Breast epithelium (tissue), 4 donors: ENCODE measurements at places on chromosomes 16 and 17.

- no peaks in the 10 kb centered on the region for H3K4me1 ChIP-seq
- no peaks in the 10 kb centered on the region for H3K36me3 ChIP-seq
- no peak for DNase-seq
- H3K27me3 ChIP-seq = no peaks in the 10 kb centered on the region
- no peak overlapping the region for H3K4me3 ChIP-seq
Observed at GRCh38 chr16:75362846-75363245, 70.5 kb downstream of the CFDP1 start.

DNA sequence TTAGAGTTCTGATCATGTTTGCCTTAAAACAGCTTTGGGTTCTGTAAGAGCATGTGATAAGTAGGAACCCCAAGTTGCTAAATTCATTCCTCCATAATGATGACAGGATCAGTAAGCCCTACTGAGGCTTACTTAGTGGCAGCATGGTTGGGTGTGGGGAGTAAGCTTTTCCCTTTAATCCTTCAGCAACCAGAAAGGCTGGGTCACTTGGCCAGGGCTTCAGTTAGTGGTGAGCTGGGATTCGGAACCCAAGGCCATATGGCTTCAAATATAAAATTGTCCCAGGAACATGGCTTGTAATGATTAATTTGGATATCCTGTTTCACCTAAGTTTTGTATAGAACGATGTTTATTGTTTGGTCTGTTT is 850 bp downstream of the GINS3 start:
- no peaks in the 10 kb centered on the region for H3K36me3 ChIP-seq
- no peak for DNase-seq
- no peaks in the 10 kb centered on the region for H3K4me1 ChIP-seq
- H3K27ac ChIP-seq = peak overlapping the region; percentile 82
- H3K27me3 ChIP-seq = no peaks in the 10 kb centered on the region
- peak overlapping the region; percentile 76 for H3K4me3 ChIP-seq

- no peak overlapping the region for H3K4me3 ChIP-seq
- DNase-seq = no peak
- H3K27ac ChIP-seq = no peak overlapping the region
- H3K4me1 ChIP-seq = no peaks in the 10 kb centered on the region
- no peaks in the 10 kb centered on the region for H3K36me3 ChIP-seq
- no peaks in the 10 kb centered on the region for H3K27me3 ChIP-seq
Observed at GRCh38 chr17:58362368-58363014, 10.5 kb upstream of the SUPT4H1 start.

DNA sequence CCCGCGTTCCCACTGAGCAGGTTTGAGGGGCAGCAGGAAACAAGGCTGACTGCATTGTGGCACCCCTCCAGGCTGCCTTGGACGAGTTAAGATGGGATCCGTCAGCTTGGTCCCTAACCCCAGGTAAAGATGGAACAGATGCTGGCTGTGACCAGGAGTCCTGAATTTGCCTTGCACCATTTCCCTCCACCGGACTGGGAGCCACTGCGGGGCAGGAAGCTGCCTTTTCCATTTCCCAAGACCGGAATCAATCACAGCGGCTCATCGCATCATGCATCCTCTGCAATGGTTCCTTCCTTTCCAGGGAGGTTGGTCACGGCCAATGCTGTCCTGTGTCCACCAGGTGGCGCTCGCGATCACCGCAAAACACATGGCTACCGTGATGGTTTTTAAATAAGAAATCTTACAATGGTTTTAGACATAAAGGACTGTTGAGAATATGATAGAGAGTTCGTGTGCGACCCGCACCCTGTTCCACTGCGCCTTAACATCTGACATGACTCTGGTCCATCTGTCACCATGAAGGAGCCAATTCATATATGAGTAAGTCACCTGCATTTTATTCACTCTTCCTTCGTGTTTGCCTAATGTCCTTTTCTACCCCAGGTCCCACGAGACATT is 6.8 kb upstream of the MEAK7 start:
- no peaks in the 10 kb centered on the region for H3K4me1 ChIP-seq
- H3K36me3 ChIP-seq = no peaks in the 10 kb centered on the region
- H3K27ac ChIP-seq = no peak overlapping the region
- H3K4me3 ChIP-seq = peak overlapping the region; percentile 16
- peak; percentile 76 for DNase-seq
- no peaks in the 10 kb centered on the region for H3K27me3 ChIP-seq

DNA sequence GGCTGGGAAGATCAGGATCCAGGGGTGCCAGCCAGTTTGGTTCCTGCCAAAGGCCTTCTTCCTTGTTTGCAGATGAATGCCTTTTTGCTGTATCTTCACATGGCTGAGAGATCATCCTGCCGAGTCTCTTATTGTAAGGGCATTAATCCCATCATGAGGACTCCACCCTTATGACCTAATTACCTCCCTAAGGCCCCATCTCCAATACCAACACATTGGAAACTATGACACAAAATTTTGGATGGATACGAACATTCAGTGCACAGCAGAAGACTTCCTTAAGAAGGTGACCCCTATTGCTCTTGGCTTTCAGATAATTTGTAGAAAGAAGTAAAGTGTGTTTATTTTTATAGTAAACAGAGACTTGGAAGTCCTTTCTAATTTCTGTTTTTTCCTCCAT is 1164.7 kb upstream of the CDH8 start:
- no peaks in the 10 kb centered on the region for H3K36me3 ChIP-seq
- no peaks in the 10 kb centered on the region for H3K27me3 ChIP-seq
- no peak for DNase-seq
- no peak overlapping the region for H3K4me3 ChIP-seq
- H3K4me1 ChIP-seq = no peaks in the 10 kb centered on the region
- H3K27ac ChIP-seq = no peak overlapping the region

- no peaks in the 10 kb centered on the region for H3K27me3 ChIP-seq
- H3K4me3 ChIP-seq = no peak overlapping the region
- no peaks in the 10 kb centered on the region for H3K36me3 ChIP-seq
- H3K27ac ChIP-seq = no peak overlapping the region
- peak; percentile 15 for DNase-seq
Observed at GRCh38 chr17:58303971-58304749, 23.4 kb upstream of the MPO start.

DNA sequence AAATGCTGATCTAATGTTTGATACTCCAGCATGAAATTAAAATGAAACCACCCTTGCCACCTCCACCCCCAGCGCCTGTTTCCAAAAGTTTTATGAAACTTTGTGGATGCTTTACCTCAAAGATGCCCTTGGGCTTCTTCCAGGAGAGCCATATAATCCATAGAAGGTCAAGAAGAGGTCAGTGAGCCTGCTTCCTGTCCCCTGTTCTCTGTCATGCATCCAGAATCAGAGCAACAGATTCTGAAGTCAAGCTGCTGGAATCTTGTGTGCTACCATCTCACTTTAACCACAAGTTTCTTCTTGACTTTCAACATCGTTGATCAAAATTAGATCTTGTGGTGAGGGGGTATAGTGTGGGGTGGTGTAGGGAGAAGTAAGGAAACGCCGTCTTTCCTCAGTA is 8.6 kb downstream of the GOSR2 start:
- H3K4me3 ChIP-seq = no peak overlapping the region
- no peak overlapping the region for H3K27ac ChIP-seq
- no peak for DNase-seq
- no peaks in the 10 kb centered on the region for H3K4me1 ChIP-seq
- no peaks in the 10 kb centered on the region for H3K27me3 ChIP-seq
- peaks cover 6% of the 10 kb centered on the region for H3K36me3 ChIP-seq

- no peak overlapping the region for H3K27ac ChIP-seq
- H3K4me3 ChIP-seq = no peak overlapping the region
- no peak for DNase-seq
- H3K4me1 ChIP-seq = peaks cover 5% of the 10 kb centered on the region
- no peaks in the 10 kb centered on the region for H3K27me3 ChIP-seq
- H3K36me3 ChIP-seq = no peaks in the 10 kb centered on the region
Observed at GRCh38 chr17:34352191-34352590, 4.1 kb upstream of the CCL13 start.

GRCh38 chr17:75398279-75398678 is 7.2 kb downstream of the GRB2 start:
- H3K4me3 ChIP-seq = no peak overlapping the region
- no peaks in the 10 kb centered on the region for H3K27me3 ChIP-seq
- H3K36me3 ChIP-seq = no peaks in the 10 kb centered on the region
- H3K4me1 ChIP-seq = peaks cover 9% of the 10 kb centered on the region
- H3K27ac ChIP-seq = no peak overlapping the region
- DNase-seq = no peak

DNA sequence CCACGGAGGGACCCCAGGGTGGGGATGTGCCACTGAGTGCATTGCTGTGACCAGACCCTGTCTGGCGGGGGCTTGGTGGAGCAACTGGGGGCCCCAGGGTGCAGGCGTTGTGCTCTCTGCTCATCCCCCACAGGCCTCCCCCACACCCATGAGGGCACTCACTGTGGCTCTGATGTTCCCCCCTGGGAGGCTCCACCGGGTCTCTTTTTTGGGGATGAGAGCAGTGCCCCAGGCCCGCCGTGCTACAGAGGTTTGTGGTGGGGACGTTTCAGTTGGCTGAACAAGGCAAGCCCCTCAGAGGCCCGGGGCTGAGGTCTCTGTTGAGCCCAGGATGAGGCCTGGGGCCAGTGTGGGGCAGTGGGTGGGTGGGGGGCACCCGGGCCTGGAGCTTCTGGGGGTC is 2.5 kb downstream of the CCDC78 start:
- H3K27ac ChIP-seq = no peak overlapping the region
- peaks cover 12% of the 10 kb centered on the region for H3K4me1 ChIP-seq
- no peaks in the 10 kb centered on the region for H3K27me3 ChIP-seq
- no peak for DNase-seq
- H3K36me3 ChIP-seq = no peaks in the 10 kb centered on the region

GRCh38 chr16:55529018-55529417 is 20.1 kb downstream of the LPCAT2 start:
- H3K4me3 ChIP-seq = no peak overlapping the region
- DNase-seq = no peak
- no peak overlapping the region for H3K27ac ChIP-seq
- H3K36me3 ChIP-seq = no peaks in the 10 kb centered on the region

DNA sequence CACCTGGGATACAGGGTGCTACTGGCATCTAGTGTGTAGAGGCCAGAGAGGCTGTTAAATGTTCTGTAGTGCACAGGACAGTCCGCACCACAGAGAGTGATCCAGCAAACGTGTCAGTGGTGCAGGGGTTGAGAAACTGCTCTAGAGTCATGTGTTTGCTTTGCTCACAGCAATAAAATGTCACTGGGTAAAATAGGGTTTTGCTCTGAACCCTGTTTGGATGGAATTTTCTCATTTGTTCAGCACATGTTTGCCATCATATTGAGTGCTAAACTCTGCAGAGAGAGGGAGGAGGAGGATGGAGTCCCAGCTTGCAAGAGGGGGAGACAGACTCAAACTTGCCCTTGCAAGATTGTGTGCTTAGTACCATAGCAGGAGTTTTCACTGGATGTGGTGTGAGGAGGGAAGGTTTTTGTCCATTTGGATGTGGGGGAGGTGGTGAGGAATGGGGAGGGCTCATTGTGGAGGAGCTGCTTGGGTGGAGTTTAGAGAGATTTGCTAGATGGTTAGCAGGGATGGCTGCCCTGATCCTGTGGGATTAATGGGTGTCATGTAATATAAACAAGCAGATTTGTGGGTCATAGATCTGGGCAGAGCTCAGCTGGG is 11.8 kb downstream of the PLCG2 start:
- no peaks in the 10 kb centered on the region for H3K36me3 ChIP-seq
- no peak overlapping the region for H3K4me3 ChIP-seq
- no peak overlapping the region for H3K27ac ChIP-seq
- H3K4me1 ChIP-seq = no peaks in the 10 kb centered on the region
- no peak for DNase-seq

- H3K4me3 ChIP-seq = no peak overlapping the region
- no peak overlapping the region for H3K27ac ChIP-seq
- no peak for DNase-seq
- peaks cover 16% of the 10 kb centered on the region for H3K27me3 ChIP-seq
- no peaks in the 10 kb centered on the region for H3K36me3 ChIP-seq
Observed at GRCh38 chr16:24036614-24037013, 200.8 kb downstream of the PRKCB start.

- no peaks in the 10 kb centered on the region for H3K36me3 ChIP-seq
- no peaks in the 10 kb centered on the region for H3K27me3 ChIP-seq
- H3K27ac ChIP-seq = peak overlapping the region; percentile 79
Observed at GRCh38 chr17:77438241-77439188, 297.7 kb downstream of the SEC14L1 start.

- no peaks in the 10 kb centered on the region for H3K27me3 ChIP-seq
- no peak overlapping the region for H3K4me3 ChIP-seq
- no peaks in the 10 kb centered on the region for H3K4me1 ChIP-seq
- H3K27ac ChIP-seq = no peak overlapping the region
- no peaks in the 10 kb centered on the region for H3K36me3 ChIP-seq
- no peak for DNase-seq
Observed at GRCh38 chr16:8957063-8957397, 6.7 kb downstream of the USP7 start.

DNA sequence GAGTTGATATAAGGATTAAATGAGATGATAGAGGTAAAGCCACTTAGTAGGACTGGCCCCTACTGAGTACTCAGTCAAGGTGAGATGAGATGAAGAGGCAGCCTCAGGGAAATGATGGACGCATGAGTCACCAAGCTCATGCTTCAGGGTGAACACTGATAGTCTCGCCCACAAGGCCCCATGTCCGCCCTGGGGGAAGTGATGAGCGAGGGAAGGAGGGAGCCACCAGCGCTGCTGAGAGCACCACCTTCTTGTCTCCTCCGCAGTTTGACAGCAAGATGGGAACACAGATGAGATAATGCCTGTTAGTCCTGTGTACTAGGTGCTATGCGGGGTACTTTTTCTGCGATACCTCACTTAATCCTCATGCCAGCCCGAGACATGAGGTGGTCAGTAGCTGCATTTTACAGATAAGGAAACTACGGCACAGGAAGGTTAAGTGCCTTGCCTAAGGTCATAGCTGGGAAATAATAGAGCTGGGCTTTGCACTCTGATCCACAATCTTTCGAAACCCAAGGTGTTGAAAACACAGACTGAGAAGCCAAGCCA is 383.0 kb downstream of the CPPED1 start:
- H3K27me3 ChIP-seq = no peaks in the 10 kb centered on the region
- H3K4me1 ChIP-seq = no peaks in the 10 kb centered on the region
- no peak for DNase-seq
- no peaks in the 10 kb centered on the region for H3K36me3 ChIP-seq
- H3K27ac ChIP-seq = no peak overlapping the region
- H3K4me3 ChIP-seq = no peak overlapping the region

DNA sequence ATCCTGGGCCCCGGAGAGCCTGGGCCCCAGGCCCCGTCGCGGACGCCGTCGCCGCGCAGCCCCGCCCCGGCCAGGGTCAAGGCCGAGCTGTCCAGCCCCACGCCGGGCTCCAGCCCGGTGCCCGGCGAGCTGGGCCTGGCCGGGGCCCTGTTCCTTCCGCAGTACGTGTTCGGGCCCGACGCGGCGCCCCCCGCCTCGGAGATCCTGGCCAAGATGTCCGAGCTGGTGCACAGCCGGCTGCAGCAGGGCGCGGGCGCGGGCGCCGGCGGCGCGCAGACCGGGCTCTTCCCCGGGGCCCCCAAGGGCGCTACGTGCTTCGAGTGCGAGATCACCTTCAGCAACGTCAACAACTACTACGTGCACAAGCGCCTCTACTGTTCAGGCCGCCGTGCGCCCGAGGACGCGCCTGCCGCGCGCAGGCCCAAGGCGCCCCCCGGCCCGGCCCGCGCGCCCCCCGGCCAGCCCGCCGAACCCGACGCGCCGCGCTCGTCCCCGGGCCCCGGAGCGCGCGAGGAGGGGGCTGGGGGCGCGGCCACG is 36.8 kb upstream of the ZC3H18 start:
- H3K4me3 ChIP-seq = peak overlapping the region; percentile 99
- peaks cover 7% of the 10 kb centered on the region for H3K4me1 ChIP-seq
- H3K27ac ChIP-seq = no peak overlapping the region
- DNase-seq = no peak
